Activated T-cell treated with anti-CD3 and anti-CD28 coated beads, Interleukin-2, amount 50 U/mL, for 72 hours (primary cell): ENCODE measurements at places on chromosomes 4 and X. TPM values are rescaled to one million over a fixed set of nuclear protein-coding genes. Genes with fewer than 3 reads are reported as not detected.

- DNase-seq, result no peak
Measured at GRCh38 chr4:137510557-137511265, 21.6 kb downstream of the PCDH18 start.

- no peak for DNase-seq
Measured at GRCh38 chr4:81786063-81786763, 314.5 kb upstream of the RASGEF1B start.

The SLC4A4 gene
- total RNA-seq, result 0.46 TPM

DNA sequence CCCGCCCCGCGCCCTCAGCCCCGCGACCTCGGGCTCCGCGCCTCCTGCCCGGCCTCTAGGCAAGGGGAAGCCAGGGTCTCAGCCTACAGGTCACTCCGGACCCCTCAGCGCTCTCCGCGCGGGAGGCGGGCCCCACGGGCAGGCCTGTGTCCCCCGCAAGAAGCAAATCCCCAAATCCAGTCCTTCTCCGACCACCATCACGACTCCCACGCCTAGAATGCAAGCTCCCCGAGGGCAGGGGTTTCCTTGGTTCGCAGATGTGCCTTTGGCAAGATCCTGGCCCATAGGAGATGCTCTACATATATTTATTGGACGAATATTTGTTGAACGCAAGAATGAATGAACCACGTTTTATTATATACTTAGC, 260 bp upstream of the CCDC149 start:
- no peak for DNase-seq

DNA sequence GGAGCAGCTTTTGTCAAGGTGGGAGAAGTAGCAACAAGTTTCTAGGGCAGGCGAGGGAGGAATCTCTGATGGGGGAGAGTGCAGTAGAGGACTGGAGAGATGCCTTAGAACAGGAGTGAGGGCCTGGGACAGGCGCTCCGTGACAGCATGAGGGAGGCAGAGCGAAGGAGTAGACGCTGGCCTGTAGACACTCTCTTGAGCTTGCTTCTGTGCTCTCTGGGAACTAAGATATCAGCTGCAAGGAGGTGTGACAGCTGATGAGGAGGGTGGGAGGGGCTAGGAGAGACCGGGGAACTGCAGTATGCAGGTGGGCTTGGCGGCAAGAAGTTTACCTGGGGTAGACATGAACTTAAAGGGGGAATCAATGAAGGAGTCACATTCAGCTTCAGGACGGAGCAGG, 35.7 kb downstream of the MECP2 start:
- no peak for DNase-seq

The PRDX4 gene
- total RNA-seq, result 33.8 TPM

DNA sequence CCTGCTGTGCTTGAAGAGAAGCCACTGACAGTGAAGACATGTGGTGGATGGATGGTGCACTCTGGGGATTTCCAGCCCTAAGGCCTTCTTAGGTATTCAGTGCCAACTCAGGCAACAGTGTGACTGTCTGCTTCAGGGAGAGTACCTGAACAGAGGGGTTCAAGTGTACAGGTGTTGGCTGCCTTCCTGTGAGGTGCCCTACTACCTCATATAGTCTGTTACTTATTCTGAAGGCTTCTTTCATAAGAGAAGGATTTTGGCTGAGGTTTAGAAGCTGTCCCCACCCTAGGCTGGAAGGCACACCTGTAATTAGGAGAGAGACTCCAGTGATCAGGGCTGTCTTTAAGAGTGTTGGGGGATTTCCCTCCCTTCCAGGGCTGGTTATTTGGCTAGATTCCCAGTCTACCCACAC, 1.8 kb downstream of the FTHL17 start:
- DNase-seq, result peak; percentile 15

- DNase-seq, result no peak
Measured at GRCh38 chr4:180203349-180203748, 2039.9 kb upstream of the TENM3 start.

DNA sequence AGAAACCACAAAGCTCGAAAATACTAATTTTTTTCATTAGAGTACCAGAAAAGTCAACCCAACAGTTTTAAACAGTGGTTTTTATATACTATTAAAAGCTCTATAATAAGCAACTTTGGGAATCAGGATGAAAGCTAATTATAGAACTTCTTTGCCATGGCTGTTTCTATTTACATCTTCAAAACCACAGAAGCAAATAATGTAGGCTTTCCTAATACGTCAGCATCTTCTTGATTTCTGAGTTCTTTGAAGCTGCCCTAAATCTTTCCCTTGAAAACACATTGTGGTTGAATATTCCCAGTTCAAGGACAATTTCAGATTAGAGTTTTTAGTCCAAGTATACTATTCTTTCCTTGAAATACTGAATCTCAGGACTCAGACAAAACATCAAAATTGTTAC, 460.2 kb upstream of the FAT1 start:
- no peak for DNase-seq

GRCh38 chrX:25442499-25442898, 426.7 kb upstream of the ARX start:
- DNase-seq, result no peak

The TLR3 gene
- 0.14 TPM for total RNA-seq

The PNMA3 gene
- 1.3 TPM for total RNA-seq

GRCh38 chrX:101080326-101081124, 1.8 kb downstream of the TMEM35A start:
- DNase-seq, result no peak

The ADAM29 gene
- not detected for total RNA-seq

DNA sequence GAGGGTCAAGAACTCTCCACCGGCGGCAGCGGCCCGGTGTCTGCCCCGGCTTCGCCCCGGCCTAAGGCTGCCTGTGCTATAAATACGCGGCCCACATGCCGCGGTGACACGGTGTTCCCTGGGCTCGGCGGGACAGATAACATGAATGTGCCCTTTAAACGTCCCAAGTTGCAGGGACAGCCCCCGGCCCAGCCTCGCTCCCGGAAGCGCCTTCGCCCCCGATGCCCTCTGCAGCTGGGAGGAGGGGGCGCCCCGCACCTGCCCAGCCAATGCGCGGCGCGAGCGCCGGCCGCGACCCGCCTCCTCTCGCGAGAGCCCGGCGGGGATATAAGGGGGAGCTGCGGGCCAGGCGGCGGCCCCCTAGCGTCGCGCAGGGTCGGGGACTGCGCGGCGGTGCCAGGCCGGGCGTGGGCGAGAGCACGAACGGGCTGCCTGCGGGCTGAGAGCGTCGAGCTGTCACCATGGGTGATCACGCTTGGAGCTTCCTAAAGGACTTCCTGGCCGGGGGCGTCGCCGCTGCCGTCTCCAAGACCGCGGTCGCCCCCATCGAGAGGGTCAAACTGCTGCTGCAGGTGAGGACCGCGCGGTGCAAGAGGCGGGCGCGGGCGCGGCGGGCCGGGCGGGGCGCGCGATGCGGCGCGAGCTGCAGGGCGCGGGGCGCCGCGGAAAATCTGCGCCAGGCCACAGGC, at the start of gene SLC25A4:
TSS of gene SLC25A4 (plus strand) at position 355 of the 689 bp plus-strand sequence. CDS start at position 462, 107 bp downstream.
- peak; percentile 91 for DNase-seq

The TCEAL2 gene
- total RNA-seq, result 0.53 TPM

DNA sequence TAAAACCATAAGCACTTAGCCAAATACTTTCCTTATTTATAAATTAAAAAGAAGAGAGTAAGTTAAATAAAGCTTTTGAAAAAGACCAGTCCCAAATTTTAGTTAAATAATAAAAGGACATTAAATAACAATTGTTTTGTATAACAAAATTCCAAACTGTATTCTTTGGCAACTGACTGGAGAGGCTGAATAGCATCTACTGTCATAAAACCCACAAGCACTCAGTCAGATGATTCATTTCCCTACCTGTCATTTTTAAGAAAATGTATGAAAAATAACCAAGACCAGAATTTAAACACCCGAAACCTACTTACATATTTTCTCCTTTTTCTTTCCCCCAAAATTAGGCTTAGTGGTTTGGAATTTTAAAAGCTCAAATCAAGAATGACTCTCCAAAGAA, 32.5 kb upstream of the SMIM10L2A start:
- no peak for DNase-seq

The NLGN4X gene
- total RNA-seq, result not detected

The IL13RA1 gene
- 0.36 TPM for total RNA-seq

The PPBP gene
- total RNA-seq, result not detected

- DNase-seq, result no peak
Measured at GRCh38 chr4:178240891-178241290, 798.7 kb upstream of the AGA start.

The CTAG2 gene
- total RNA-seq, result not detected

The GLRA2 gene
- not detected for total RNA-seq

- no peak for DNase-seq
Measured at GRCh38 chr4:23614284-23614892, 275.5 kb downstream of the PPARGC1A start.

DNA sequence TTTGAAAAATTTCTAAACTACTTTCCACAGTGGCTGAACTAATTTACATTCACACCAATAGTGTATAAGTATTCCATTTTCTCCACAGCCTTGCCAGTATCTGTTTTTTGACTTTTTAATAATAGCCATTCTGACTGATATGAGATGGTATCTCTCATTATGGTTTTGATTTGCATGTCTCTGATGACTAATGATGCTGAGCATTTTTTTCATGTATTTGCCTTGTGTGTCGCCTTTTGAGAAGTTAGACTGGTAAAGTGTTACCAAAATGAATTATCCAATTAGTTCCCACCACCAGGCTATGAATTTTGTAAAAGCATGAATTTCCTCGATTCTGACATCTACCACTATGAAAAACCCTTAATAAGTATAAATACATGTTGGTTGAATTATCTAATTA, 242.2 kb upstream of the GK2 start:
- DNase-seq, result no peak

The NAA15 gene
- total RNA-seq, result 71.9 TPM

The ASB12 gene
- total RNA-seq, result 0.31 TPM

DNA sequence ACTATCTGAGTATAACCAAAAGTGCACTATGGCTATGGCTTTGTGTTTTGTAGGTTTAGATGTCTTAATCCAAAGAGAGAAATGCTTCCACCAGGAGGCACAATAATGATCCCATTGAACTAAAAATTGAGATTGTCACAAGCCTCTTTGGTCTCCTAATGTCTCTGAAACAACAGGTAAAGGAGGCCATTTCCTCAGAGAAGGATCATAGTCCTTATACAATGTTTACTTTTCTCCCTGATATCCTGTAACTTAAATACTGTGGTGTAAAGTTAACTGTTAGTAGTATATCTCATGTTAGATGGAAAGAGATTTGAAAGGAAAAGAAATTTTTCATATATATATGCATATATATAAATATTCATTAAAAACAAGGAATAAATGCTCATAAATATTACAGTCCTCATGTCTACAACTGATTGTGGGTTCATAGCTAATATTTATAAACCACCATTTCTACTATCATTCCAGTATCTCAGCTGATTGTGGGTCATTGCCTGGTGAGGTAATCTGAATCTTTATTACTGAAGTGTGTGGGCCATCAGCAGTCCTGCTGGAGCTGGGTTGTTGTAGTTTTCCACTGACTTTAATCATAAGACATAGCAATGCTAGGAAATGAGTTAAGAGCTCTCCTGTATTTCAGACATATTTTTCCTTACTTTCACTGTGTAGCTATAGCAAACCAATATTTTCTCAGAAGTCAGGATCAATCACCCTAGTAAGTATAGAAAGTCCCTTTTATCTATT, 1230.4 kb downstream of the PCDH18 start:
- DNase-seq, result no peak

- no peak for DNase-seq
Measured at GRCh38 chr4:128658214-128658631, 151.3 kb upstream of the JADE1 start.

- peak; percentile 15 for DNase-seq
Measured at GRCh38 chr4:94390804-94391410, 48.3 kb upstream of the HPGDS start.

DNA sequence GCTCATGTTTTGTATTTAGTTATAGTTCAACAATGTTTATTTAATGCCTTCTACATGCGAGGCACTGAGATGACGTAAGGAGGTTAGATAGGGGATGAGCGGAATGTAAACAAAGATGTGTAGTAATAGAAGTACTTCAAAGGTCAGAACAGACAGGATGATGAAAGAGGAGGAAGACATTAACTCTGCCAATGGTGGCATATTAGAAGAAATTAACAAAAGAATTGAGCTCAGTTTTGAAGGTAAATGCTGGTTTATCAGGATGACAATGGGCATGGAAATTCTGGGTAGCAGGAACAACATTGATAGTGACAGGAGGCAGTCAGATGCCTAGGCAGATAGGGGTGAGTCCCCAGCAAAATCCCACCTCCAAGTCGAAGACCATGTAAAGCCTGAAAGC, 62.3 kb upstream of the PGRMC2 start:
- no peak for DNase-seq

GRCh38 chr4:76806346-76806745, 91.6 kb downstream of the SOWAHB start:
- no peak for DNase-seq

The DCK gene
- total RNA-seq, result 36.6 TPM

DNA sequence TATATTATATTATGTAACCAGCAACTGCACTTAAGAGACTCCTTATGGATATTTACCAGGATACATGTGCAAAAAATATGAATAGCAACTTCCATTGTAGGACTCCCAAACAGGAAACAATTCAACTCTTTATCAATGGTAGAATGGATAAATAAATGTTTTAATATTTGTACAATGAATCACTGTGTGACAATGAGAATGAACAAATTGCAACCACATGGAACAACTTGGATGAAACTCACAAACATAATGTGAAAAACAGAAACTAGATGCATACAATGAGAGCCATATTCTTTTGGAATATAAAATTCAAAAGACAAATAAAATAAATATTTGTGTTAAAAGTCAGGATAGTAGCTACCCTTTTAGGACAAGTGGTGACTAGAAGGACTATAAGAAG, 1015.7 kb downstream of the TECRL start:
- DNase-seq, result no peak

- no peak for DNase-seq
Measured at GRCh38 chrX:117957128-117957527, 159.5 kb downstream of the KLHL13 start.

DNA sequence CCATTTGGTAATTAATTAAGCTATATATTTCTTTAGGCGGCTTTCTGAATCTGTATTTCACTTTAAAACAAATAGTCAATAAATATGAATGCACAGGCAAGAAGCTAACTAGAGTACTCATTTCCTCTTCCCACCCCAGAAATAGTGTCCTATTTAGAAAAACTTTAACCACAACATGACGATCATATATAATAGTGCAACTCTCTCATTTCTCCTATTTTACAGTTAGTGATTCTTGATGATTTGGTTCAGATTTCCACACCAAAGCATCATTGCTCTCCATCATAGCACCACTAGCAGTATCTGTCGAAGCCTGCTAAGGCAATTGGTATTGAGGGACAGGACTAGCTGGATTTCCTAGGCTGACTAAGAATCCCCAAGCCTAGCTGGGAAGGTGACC, 184.0 kb upstream of the GALNTL6 start:
- no peak for DNase-seq

GRCh38 chr4:8201321-8201781, 2.3 kb downstream of the SH3TC1 start:
- peak; percentile 39 for DNase-seq

GRCh38 chr4:122764071-122764820, 31.7 kb downstream of the BBS12 start:
- DNase-seq, result no peak
